ENCODE measurements at places on chromosomes 13 and 19. TPM values are rescaled to one million over a fixed set of nuclear protein-coding genes. Genes with fewer than 3 reads are reported as not detected.

GRCh38 chr19:14563989-14564651 lies 7.7 kb downstream of the NDUFB7 start:
- no peaks in the 10 kb centered on the region for H3K27me3 ChIP-seq
- H3K27ac ChIP-seq: peak overlapping the region; percentile 67
- H3K4me3 ChIP-seq: no peak overlapping the region

GRCh38 chr19:5775668-5776309 lies 8.8 kb downstream of the PRR22 start:
- H3K27ac ChIP-seq: no peak overlapping the region
- H3K4me1 ChIP-seq: no peaks in the 10 kb centered on the region
- peaks cover 2% of the 10 kb centered on the region for H3K27me3 ChIP-seq
- H3K4me3 ChIP-seq: no peak overlapping the region
- no peak for DNase-seq

GRCh38 chr13:39490136-39490535 lies 112.9 kb downstream of the LHFPL6 start:
- H3K27me3 ChIP-seq: peaks cover 4% of the 10 kb centered on the region
- H3K27ac ChIP-seq: no peak overlapping the region
- no peaks in the 10 kb centered on the region for H3K4me1 ChIP-seq
- no peak overlapping the region for H3K4me3 ChIP-seq
- no peaks in the 10 kb centered on the region for H3K36me3 ChIP-seq
- DNase-seq: no peak

DNA sequence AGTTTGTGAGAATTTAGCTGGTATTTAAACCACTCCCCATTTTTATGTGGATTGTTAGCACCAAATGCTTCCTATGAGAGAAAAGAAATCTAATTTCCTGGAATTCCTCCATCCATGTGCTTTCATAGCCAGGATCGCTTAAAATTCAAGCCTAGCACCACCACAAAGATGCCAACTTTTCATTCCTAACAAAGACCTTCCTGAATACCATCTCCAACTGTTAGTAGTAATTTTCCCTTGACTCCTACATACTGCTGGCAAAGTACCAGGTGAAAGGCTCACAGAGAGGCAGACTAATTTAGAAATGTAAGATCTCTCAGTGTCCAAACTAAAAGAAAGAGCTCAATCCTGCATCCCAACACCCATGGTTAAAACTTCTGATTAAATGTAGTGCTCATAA lies 386.3 kb downstream of the KCTD12 start:
- H3K4me3 ChIP-seq: no peak overlapping the region
- DNase-seq: no peak
- H3K27ac ChIP-seq: no peak overlapping the region
- peaks cover 9% of the 10 kb centered on the region for H3K27me3 ChIP-seq

The ZNF132 gene
- total RNA-seq: 7.3 TPM

DNA sequence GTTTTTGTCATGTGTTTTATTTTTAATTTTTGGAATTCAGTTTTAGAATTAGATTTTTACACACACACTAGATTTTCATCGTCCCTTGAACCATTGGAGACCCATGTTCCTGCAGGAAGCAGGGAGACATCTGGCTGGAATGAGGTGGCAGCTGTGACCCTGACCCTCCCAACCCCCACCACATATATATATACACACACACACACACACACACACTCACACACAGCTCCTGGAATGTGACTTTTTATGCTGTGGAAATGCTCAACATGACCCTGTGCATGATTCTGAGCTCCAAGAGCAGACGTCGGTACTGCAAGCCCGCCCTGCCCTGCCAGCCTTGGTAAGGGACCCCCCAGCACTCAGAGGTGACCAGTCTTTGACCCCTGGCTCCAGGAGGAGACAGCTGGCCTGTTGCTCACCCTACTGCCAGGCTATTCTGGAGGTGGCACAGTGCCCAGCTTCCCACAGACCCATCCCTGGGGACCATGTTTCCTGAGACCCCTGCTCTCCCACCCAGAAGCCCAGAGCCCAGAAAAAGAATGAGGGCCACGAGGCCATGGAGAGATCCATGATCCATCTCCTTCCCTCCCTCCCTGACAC lies 103.2 kb upstream of the VSTM2B start:
- no peaks in the 10 kb centered on the region for H3K36me3 ChIP-seq
- no peak for DNase-seq
- no peak overlapping the region for H3K27ac ChIP-seq
- H3K27me3 ChIP-seq: peaks cover 3% of the 10 kb centered on the region
- no peaks in the 10 kb centered on the region for H3K4me1 ChIP-seq

- no peaks in the 10 kb centered on the region for H3K4me1 ChIP-seq
- no peak for DNase-seq
- no peak overlapping the region for H3K27ac ChIP-seq
- H3K36me3 ChIP-seq: no peaks in the 10 kb centered on the region
Observed at GRCh38 chr13:27813826-27814225, 21.5 kb downstream of the GSX1 start.

DNA sequence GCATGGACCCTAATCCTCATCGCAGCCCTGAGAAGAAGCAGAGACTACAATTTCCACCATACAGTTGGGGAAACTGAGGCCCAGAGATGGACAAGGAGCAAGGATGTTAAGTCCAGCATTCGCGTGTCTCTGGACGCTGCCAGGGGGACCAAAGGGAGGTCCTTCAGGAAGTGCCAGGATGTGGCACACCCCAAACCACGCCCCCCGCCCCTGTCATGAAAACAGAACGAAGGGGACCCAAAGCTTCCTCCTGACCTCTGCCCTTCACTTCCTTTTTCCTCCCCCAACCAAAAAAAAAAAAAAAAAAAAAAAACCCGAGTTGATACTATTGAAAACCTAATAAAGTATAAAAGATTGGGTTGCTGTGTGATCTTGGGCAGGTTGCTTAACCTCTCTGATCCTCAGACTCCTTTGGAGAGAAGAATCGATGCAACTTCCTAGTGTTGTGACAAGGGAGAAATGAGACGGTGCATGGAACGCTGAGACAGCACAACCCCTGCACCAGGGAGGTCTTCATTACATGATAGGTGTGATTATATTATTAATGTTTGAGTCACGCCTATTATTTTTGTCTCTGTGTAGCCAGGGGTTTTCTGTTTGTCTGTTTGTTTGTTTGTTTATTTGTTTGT lies 2.7 kb upstream of the ZBTB7A start:
- H3K4me3 ChIP-seq: peak overlapping the region; percentile 90
- no peaks in the 10 kb centered on the region for H3K36me3 ChIP-seq
- H3K27ac ChIP-seq: peak overlapping the region; percentile 92
- no peaks in the 10 kb centered on the region for H3K27me3 ChIP-seq
- peak; percentile 76 for DNase-seq
- peaks cover 28% of the 10 kb centered on the region for H3K4me1 ChIP-seq

DNA sequence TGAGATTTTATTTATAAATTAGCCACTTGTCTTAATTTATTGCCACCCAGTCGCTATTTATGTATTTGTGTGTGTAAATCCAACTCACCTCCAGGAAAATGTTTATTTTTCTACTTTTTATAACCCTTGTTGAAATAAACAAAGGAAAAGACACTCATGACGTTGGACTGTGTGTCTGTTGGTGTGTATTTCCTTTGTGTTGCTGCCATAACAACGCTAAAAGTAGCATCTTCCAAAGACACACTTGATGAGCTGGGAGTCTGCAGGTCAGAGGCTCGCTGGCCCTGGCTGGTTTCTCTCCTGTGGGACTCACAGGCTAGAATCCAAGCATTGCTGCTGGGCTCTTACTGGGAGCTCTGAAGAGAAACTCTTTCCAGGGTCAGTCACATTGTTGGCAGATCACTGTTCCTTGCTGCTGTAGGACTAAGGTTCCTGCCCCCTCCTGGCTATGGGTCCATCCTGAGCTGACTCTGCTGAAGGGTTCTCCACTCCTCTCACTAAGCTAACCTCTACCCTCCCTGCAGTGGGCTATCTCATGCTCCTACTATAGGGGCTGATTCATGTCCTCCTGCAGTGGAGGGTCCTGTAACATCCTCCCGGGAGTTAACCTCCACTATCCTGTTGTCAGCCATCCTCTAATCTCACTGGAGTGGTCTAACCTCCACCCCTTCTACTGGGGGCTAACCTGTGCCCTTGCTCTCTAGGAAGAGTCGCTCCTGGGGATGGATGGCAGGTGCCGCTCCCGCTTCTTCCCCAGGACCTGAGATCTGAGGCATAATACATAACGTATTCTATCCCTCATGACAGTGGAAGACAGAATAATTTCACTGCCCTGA lies 2.1 kb downstream of the IFNL2 start:
- peaks cover 15% of the 10 kb centered on the region for H3K27me3 ChIP-seq
- no peak overlapping the region for H3K4me3 ChIP-seq
- H3K4me1 ChIP-seq: peaks cover 2% of the 10 kb centered on the region
- no peak overlapping the region for H3K27ac ChIP-seq

DNA sequence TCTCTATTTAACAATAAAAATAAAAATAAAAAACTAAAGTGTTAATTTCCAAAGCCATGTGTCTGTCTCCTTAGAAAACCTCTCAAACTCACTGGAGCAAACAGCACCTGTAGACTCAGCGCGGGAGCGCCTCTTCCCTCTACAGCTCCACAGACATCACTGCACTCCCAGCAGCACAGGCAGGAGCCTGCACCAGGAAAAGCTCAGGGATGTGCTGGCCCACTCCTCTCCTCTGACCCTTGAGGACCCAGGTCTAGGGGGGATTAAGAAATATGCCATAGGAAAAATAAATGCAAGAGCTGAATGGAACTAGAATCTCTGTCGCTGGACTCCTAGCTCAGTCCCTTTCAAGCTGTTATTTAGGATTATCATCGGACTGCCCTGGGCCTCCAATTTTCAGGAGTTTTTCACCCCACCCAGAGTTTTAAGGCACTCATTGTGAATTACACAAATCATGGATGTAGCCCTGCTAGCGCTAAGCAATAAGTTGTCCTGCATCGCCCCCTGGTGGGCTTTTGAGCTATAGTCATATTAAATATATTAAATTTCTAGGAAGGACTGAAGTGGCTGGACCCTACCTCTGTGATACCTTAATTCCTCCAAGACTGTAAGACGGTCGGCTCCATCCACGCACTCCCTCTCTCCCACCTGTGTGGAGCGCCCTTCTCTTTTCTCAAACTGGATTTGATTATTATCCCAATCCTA lies 333.9 kb downstream of the UQCRFS1 start:
- no peak overlapping the region for H3K27ac ChIP-seq
- H3K4me1 ChIP-seq: no peaks in the 10 kb centered on the region
- H3K27me3 ChIP-seq: no peaks in the 10 kb centered on the region
- no peak overlapping the region for H3K4me3 ChIP-seq
- peak; percentile 53 for DNase-seq

GRCh38 chr19:49658139-49658517 lies 7.5 kb downstream of the IRF3 start:
- peaks cover 8% of the 10 kb centered on the region for H3K36me3 ChIP-seq
- no peak for DNase-seq
- H3K4me1 ChIP-seq: peaks cover 5% of the 10 kb centered on the region
- H3K27ac ChIP-seq: no peak overlapping the region

GRCh38 chr13:106498158-106498557 lies 37.3 kb downstream of the EFNB2 start:
- H3K36me3 ChIP-seq: no peaks in the 10 kb centered on the region
- no peak overlapping the region for H3K27ac ChIP-seq

The SYMPK gene
- 100 TPM for total RNA-seq

DNA sequence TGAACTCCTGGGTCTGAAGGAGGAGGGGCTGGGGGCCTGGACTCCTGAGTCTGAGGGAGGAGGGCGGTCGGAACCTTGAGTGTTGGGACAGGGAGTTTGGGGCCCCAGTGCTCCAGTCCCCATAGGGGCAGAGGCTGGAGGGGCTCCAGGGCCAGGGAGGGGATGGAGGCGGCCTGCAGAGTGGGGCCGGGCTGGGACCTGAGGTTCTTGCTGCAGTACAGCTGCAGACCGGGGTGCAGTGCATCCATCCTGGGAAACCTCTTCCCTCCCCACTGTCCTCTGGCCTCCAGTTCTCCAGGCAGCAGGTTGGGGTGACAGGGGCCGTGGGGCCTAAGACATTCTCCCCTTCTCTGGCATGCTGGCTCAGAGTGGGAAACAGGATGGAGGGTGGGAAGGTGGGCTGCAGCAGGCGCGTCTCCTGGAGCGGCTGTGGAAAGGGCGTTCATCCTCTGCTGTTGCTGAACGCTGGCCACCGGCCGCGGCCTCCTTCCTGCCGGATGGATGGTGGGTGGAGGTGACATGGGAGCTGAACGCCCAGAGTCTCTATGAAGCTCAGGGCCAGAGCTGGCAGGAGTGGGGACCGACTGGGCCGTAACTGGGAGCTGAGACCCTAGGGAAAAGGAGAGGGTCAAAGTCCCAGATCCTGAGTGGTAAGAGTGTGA lies 1.6 kb downstream of the BRSK1 start:
- H3K27me3 ChIP-seq: peaks cover 11% of the 10 kb centered on the region
- peaks cover 17% of the 10 kb centered on the region for H3K4me1 ChIP-seq
- DNase-seq: no peak
- H3K27ac ChIP-seq: peak overlapping the region; percentile 58

DNA sequence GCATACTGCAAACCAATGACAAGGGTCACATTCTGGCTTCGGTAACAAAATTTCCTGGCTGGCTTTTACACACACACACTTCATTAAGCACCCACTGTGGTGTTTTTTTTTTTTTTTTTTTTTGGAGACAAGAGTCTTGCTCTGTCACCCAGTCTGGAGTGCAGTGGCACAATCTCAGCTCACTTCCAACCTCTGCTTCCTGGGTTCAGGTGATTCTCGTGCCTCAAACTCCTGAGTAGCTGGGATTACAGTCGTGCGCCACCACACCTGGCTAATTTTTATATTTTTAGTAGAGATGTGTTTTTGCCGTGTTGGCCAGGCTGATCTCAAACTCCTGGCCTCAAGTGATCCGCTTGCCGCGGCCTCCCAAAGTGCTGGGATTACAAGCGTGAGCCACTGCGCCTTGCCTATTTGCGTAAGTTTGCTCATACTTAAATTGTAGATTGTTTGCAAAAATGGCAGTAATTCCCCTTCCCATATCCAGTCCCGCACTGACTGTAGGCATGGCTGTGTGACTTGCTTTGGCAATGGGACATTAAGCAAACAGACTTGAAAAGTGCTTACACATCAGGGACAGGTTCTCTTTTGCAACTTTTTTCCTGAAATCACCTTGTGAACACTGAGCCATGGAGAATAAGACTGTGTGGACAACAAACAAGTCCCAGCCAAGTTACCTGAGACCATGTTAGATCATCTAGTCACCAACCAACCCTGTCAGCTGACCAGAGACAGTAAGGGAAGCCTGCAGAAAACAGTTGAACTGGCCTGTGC lies 42.1 kb upstream of the EBPL start:
- no peak for DNase-seq
- H3K36me3 ChIP-seq: peaks cover 12% of the 10 kb centered on the region
- no peak overlapping the region for H3K4me3 ChIP-seq
- H3K27ac ChIP-seq: no peak overlapping the region
- no peaks in the 10 kb centered on the region for H3K4me1 ChIP-seq
- H3K27me3 ChIP-seq: no peaks in the 10 kb centered on the region

- peaks cover 6% of the 10 kb centered on the region for H3K4me1 ChIP-seq
- DNase-seq: no peak
- H3K4me3 ChIP-seq: no peak overlapping the region
- H3K27ac ChIP-seq: no peak overlapping the region
- H3K36me3 ChIP-seq: peaks cover 16% of the 10 kb centered on the region
Observed at GRCh38 chr13:51729866-51730553, 74.0 kb downstream of the DHRS12 start.

Data from activated naive CD8-positive, alpha-beta T cell treated with anti-CD3 and anti-CD28 coated beads, Interleukin-2, amount 10 ng/mL, durations not matched to agents 7 days and 5 days (primary cell).